Osteocyte (in vitro differentiated cells): ENCODE measurements at places on chromosomes 11 and 22.

DNA sequence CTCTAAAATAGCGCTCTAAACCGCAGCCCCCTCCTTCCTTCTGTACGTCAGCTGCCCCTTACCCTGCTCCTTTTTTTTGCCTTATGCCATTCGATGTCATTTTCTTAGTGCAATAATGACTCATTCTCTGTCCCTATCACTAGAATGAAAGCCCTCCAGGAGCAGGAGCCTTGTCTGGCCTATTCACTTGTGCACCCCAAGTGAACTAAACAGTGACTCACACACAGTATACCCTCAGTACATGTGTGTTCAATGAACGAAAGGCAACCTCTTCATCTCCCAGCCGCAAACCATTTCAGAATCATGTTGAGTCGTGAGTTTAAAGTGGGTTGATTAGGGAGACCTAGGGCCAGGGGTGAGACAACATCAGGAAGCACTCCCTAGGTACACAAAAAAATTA lies 50.7 kb upstream of the SPATA19 start:
- DNase-seq = no peak

DNA sequence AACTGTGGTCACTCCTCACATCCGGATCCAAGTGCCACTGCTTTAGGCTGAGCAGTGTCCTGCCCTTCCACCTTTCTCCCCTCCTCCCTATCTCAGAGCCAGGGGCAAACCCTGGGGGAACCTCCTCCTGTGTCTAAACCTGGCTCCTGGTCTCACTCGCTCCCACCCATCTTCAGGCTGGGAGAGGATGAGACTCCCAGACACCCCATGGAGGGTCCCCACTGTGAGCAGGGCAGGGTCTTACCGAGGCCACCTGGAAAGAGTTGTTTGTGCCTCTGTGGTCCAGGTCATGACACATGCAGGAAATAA lies 93.6 kb downstream of the PDE2A start:
- no peak for DNase-seq

DNA sequence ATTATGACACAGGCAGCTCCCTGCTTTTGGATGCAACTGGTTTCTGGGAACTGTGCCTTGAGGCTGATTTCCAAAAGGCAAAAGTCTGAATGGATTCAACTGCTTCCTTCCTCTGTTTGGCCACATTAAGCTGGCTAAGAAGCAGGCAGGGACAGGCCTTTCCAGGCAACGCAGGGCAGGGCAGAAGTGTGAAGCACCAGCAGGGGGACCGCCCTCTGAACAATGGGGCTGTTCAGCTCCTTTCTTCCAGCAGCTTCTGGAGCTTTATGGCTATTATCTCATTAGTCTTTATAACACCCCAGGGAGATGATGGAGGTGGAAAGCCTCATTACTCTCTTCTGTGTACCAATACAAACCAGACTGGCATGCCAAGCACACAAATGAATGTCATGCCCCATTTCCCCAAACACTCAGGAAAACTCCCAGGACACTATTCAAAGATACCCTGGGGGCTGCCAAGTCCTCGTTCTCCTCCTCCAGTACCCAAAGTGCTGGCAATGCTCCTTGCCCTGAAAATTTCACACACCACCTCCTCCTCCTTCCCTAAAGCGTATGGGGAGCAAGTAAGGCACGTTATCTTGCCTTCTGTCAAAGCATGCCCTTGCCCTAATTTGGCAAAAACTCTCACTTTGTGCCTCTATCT lies 21.3 kb downstream of the MORC2 start:
- DNase-seq = peak; percentile 51

GRCh38 chr11:69209421-69210309 lies 53.9 kb downstream of the SMIM38 start:
- DNase-seq = peak; percentile 69

DNA sequence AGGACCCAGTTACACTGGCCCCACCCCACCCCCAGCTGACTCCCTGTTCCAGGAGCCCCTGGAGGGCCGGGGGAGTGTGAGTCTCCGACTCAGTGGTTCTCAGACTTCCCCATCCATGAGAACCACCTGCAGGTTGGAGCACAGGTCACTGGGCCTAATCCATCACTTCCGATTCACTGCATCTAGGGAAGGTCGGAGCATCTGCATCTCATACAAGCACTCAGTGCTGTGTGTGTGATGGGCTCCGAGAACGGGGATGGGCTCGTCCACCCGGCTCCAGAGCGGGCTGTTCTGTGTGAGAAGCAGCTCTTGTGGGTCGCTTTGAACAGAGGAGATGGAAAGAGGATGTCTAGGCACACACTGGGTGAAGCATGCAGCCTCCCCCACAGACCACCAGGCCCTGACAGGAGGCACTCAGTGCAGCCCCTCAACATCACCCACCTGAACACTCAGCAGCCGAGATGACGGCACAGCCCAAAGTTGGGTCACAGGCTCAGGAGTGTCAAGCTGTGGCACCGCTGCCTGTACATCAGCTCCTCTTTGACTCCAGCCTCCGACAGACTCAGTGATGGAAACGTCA lies 541.4 kb downstream of the BRD1 start:
- no peak for DNase-seq
